Coronary artery (tissue), 2 donors: ENCODE measurements at places on chromosomes 7 and 10.
A peak's percentile ranks its signal among the peaks of the same experiment; 100 is the strongest.

- no peak for DNase-seq
Measured at GRCh38 chr10:11184093-11184492, 166.4 kb downstream of the CELF2 start.

DNA sequence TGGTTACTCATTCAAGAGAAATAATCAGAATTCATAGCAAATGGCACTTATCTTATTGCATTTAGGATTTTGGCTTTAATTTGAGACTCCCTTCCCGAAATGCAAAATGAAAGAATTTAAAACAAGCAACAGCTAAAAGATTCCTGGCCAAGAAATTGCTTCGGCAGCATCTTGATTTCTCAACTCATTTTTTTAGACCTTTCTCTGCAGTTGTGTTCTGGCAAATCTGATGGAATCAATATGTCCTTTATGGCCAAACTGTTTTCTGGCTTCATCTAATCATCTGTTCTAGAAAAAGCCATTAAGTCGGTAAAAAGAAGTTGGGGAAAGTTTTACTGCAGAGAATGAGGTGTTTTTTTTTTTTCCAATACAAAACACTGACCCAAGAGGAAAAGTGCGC, 172.1 kb downstream of the SLC16A9 start:
- DNase-seq = no peak

DNA sequence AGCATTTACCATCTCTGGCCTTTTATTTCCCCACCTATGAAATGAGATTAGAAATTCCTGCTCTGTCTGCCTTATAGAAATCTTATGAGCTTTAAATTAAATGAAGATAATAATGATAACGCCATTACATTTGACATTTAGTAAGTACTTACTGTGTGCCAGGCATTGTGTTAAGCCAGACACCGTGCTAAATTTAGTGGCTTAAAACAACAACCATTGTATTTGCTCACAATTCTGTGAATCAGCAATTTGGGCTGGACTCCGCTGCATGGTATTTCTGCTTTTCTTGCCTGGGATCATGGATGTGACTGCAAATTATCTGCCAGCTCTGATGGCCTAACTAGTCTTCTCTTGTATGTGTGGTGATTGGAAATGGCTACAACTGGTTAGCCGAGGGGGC, 56.4 kb upstream of the CCDC6 start:
- no peak for DNase-seq

- no peak for DNase-seq
Measured at GRCh38 chr10:17432723-17433122, 21.7 kb downstream of the ST8SIA6 start.

DNA sequence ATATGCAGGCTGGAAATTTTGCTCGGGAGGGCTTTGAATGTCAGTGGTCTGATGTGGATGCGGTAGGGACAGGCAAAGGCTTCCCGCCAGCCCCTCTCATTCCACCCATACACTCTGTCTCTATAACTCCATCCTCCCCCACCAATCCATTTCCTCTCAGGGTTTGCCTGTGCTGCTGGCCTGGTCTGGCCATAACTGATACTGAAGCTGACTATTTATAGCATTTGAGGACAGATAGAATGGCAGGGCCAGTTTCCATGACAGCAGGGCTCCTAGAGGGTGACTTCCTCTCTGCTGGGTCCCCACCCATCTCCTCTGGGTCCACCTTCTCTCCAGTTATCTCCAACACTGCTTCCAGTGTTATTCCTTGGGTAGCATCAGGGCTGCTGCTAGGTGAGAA, 6.6 kb upstream of the PDLIM1 start:
- DNase-seq = no peak

DNA sequence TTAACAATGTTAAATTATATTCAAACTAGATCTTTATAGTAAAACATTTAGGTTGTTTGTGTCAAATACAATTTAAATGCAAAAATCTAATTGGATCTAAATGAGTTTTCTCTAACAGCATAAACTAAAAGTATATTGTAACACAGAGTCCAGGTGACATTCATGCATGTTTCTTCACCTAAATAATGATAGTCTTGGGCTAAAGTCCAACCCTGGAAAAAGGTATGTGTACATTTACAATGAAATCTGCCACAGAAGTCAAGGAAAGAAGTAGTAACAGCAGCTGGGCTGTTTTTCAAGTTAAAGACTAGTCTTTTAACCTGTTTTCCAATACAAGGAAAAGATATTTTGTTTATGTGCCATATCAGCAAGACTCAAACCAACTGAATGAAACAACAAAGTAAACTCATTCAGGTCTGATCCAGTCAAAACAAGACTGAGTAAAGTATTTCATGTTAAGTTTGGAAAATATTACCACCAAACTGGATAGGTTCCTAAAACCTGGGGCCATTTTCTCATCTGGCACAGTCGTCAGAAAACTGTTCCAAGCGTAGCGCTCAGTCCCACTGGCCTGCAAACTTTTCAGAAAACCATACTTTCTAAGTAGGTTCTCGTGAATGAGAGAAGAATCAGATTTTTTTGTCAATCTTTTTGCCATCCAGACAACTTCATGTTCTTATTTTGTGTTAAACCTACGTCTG, 349.2 kb downstream of the HGF start:
- no peak for DNase-seq

DNA sequence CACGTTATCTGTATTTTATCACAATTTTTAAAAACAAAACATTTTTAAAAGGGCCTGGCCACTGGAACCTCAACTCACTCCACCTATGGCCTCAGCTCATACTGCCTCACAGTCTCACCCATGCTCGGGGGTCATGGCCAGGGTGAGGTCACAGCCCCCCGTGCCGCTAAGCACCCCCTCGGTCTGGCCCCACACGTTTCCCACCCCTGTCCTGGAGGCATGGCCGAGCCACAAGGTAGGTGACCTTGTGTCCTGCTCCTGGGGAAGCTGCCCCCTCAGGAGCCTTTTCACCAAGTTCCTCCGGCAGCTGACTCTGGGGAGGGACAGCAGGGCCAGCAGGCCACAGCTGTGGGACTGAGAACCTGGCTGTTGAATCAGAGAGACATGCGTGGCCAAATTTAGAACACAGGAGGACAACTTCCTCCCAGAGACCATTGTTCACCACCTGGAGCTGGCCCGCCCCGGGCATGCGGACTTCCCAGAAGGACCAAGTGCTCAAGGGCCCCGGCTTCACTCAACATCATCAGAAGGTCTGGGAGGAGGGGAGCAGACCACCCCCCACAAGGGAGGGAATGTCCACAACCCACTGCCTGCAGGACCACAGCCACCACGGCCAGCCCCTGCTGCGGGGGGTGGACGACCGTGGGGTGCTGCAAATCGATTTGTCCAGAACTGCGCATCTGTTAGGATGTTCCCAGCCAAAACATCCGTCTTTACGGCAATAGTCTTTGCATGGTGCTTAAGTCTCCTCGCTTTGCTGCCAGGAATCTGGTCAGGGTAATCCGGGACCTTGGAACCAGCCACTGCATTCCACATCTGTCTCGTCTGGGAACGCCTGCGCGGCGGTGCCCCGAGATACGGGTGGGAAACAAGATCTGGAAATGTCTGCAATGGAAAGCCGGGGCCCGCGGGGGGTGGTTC, 48.6 kb upstream of the PDGFA start:
- no peak for DNase-seq

DNA sequence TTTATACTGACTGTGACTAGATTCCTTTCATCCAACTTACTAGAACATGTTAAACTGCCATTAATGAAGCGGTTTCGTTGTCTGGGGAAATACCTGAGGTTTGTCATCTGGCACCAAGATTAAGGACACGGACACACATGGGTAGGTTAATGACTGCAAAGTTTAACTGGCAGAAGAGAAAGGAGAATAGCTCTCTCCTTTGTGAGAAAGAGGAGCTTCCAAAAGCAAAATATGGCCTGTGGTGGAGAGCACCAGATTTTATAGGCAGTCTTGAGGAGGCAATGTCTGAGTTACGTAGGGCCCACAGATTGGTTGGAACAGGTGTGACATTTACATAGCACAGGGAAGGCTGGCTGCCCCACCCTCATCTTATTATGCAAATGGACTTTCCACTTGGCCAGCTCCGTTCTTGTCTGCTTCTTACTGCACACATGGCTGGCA, 1193.0 kb upstream of the CELF2 start:
- no peak for DNase-seq

DNA sequence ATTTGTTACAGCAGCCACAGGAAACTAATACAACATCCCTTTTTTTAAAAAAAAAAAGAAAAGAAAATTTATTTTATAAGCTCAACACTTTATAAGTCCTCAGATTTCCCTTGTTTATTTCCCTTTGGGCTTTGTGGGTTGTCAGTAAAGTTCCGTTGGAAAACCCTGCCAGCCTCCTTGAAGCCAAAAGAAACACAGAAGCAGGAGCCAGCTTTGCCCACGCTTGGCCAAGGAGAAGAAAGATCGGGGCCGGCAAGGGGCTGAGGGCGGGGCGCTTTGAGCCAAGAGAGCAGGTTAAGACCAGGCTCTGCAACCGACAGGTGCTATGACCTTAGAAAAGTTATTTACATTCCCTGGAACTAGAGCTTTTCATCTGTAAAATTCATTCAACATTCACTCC, 72.7 kb downstream of the RGS10 start:
- no peak for DNase-seq

GRCh38 chr7:108805808-108806397, 236.2 kb downstream of the DNAJB9 start:
- DNase-seq = no peak

GRCh38 chr10:99435986-99436638, 5.7 kb upstream of the GOT1 start:
- DNase-seq = no peak

DNA sequence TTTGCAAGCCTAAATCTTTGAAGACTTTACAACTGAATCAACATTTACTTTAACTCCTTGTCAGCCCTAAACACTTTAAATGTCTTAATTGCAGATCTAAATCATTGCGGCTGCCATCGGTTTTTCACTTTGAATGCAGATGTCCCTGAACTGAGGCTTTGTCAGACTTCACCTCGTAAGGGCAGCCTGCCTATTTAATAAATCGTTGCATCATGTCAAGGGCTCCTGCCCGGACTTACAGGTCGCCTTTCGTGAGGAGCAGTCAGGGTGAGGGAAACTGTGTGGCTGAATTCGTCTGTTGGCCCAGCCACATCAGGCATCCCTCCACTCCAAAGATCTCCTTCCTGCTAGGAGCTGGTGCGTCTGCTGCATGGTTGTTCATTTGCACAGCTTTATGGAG, 368.2 kb upstream of the NPVF start:
- no peak for DNase-seq

GRCh38 chr10:93182049-93182327, 108.3 kb downstream of the CYP26A1 start:
- DNase-seq = no peak

- peak; percentile 46 for DNase-seq
Measured at GRCh38 chr10:43963379-43963778, 314.7 kb upstream of the ZNF32 start.

GRCh38 chr7:129348023-129348740, 86.0 kb upstream of the STRIP2 start:
- no peak for DNase-seq

DNA sequence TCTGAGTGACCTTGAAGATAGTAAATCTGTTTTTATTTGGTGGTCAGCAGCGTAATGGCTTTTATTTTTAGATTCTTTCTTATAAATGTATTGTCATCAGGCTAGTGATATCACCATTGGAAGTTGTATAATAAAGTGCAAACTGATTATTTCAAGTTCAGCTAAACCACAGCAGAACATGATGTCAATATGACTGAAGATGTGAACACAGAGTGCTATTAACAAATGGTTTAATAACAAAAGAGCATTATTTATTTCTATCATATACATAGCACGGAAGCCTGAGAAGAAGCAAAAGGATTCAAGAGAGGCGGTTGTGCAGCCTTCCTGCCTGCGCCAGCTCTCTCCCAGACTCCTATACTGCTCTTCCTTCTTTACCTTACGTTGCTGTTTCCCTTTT, 142.7 kb downstream of the SDK1 start:
- no peak for DNase-seq

- DNase-seq = no peak
Measured at GRCh38 chr7:16644157-16644556, 1.4 kb downstream of the ANKMY2 start.

DNA sequence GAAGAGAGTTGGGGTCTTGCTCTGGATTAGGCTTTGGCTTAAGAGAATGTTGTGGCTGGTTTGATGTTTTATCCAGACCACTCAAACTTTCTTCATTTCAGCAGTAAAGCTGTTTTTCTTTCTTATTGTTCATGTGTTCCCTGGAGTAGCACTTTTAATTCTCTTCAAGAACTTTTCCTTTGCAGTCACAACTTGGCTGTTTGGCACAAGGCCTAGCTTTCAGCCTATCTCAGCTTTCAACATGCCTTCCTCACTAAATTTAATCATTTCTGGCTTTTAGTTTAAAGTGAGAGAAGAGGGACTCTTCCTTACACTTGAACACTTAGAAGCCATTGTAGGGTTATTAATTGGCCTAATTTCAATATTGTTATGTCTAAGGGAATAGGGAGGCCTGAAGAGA, 18.1 kb downstream of the CCDC126 start:
- no peak for DNase-seq

DNA sequence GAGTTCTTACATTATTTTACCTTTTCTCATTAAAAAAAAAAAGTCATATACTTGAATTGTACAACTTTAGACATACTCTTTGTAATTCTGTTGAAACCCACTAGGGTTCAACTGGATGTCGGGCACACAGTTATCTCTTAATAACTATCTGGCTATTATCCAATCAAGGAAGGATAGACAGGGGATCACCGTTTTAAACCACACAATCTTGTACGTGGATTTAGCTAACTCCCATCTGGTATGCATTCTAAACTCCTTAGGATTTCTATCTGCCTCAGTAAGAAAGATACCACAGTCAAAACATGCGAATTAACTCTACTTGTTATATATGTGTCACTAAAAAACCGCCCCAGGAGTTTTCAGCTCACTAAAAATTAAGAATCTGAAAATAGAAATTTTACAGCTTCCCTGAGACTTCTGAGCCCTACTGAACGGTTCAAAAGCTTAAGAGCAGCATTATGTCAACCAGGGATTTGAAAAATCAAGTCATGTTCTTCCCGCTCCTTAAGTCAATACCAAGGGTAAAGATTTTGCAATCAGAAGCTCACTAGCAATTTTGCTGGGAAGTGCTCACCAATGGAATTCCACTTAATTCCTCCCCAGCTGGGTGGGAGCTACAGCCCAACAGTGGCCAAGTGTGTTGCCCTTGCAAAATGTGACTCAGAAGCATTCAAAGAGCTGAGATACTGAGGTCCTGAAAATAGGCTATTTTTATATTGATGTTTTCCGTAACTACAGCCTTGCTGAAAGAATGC, 267.0 kb downstream of the FRMD4A start:
- DNase-seq = no peak

GRCh38 chr10:19908991-19909696, 92.9 kb downstream of the PLXDC2 start:
- DNase-seq = no peak

DNA sequence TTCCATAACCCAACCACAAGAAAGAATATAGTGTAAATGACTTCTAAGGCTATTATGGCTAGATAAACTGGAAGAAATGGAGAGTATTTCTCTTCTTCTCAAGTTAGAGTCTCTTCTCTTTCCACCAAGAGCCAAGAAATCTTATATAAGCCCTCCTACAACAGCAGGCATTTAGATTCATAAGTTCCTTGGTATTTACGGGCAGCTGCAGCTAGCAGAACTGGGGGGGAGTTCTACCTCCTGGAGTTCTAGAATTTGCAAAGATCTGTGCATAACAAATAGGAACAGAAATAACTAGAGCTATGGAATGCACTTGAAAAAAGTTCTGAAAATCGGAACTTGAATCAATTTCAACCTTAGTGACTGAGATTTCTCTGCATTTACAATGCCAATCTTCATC, 715.2 kb upstream of the GRM3 start:
- DNase-seq = no peak
